ENCODE measurements at places on chromosomes 11 and 22. TPM values are rescaled to one million over a fixed set of nuclear protein-coding genes. Genes with fewer than 3 reads are reported as not detected.

- peak; percentile 99 for DNase-seq
These were observed 79.2 kb upstream of the GRIK4 start for GRCh38 chr11:120432056-120433018.

DNA sequence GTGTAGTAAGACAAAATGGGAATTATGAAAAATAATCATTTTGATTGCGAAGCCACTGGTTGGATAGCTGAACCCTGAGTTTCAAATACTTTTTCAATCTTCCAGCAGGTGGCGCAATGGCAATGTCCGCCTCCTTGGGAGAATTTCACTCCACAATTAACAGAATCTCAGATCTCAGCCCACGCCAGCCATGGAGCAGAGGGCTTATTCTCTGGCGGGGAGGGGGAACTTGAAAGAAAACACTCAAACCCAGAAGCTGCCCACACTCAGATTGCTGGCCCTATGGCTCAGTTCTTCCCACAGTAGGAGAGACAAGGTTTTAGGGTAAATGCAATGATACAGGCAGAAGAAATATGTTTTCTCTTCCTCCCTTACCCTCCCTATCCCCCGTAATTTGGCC, 38.7 kb upstream of the RCN1 start:
- DNase-seq, result peak; percentile 57

The DDX25 gene
- total RNA-seq, result 0.36 TPM

The PIH1D2 gene
- total RNA-seq, result 6.4 TPM

DNA sequence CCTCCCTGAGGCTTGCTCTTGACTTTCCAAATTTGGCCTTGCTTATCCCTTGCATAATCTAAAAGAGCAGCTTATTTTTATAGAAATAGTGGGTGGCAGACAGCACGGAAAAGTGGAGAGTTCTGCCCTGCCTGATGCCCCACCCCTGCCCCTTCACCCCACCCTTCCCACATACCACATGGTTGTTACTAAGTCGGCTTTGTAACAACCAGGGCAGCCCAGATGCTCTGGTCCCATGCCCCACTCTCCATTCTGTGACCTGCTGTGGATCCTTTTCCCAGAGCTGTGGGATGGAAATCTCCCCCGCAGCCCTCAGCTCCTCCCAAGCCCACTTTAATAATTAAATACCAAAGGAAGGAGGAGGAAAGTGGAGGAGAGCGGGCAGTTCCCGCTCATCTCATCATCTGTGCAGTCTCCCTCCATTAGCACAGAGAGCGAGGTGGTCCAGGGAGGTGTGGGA, 10.9 kb downstream of the MRGPRF start:
- no peak for DNase-seq

- no peak for DNase-seq
These were observed 13.1 kb downstream of the PLCB3 start for GRCh38 chr11:64264371-64264852.

DNA sequence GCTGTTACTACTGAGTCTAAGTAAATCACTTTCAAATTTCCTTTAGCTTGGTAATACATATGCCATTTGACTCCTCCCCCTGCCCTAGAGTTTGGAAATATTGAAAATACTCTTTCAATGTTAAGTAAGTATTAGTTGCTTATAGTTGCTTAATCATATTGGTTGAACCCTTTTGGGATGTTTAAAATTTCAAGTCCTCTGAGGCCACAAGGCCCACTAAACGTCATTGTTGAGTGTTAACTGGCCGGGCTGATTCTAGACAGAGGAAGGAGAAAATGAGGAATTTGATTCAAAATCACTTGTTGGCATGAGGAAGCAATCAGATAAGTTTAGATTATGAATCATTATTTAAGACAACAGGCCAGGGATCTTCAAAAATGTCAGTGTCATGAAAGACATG, 8.5 kb downstream of the NAV2 start:
- DNase-seq, result no peak

The TLCD5 gene
- total RNA-seq, result 4.9 TPM

The C11orf86 gene
- total RNA-seq, result not detected

Data from RPMI7951 (cell line).